Stimulated activated CD8-positive, alpha-beta memory T cell treated with anti-CD3 and anti-CD28 coated beads, Interleukin-2, amount 100 ng/mL, for 1 hour (primary cell): ENCODE measurements at places on chromosomes 2 and 18.
A peak's percentile ranks its signal among the peaks of the same experiment; 100 is the strongest.

DNA sequence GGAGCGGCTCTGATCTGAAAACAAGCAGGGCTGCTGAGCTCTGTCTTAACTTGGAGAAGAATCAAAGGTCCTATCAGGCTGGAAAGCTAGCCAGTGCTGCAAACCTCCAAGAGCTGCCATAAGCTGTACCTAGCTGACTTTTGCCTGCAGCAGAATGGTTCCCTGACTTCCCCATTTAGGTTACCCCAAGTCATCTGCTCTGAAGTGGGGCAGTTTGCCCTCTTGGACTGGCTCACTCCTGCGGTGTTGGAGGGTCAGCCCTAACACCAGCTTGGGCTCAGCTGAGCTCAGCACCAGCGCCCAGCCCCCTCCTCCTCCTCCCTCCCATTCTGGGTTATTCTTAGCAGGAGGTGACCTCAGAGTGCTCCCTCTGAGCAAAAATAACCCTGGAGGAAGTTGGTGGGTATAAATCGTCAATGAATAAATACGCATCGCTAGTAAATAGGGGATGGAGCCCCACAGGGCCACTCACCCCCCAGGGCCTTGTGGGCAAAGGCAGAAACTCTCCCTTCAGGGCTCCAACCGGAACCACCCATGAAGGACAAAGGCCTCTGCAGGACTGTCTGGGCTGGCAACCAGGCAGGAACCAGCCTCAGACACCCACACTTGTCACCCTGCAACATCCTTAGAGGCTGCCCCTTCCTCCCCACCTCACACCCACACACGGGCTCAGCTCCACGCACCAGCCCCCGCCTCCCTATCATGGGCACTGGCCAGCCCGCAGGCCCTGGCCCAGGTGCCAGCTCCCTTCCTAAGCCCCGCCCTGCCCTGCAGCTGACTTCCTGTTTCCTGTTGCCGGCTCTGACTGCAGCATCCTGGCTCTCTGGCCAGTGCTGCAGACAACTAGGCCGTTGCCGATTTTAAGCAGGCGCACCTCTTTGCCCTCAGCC, 46.9 kb downstream of the DNMT3A start:
- peak; percentile 51 for DNase-seq

DNA sequence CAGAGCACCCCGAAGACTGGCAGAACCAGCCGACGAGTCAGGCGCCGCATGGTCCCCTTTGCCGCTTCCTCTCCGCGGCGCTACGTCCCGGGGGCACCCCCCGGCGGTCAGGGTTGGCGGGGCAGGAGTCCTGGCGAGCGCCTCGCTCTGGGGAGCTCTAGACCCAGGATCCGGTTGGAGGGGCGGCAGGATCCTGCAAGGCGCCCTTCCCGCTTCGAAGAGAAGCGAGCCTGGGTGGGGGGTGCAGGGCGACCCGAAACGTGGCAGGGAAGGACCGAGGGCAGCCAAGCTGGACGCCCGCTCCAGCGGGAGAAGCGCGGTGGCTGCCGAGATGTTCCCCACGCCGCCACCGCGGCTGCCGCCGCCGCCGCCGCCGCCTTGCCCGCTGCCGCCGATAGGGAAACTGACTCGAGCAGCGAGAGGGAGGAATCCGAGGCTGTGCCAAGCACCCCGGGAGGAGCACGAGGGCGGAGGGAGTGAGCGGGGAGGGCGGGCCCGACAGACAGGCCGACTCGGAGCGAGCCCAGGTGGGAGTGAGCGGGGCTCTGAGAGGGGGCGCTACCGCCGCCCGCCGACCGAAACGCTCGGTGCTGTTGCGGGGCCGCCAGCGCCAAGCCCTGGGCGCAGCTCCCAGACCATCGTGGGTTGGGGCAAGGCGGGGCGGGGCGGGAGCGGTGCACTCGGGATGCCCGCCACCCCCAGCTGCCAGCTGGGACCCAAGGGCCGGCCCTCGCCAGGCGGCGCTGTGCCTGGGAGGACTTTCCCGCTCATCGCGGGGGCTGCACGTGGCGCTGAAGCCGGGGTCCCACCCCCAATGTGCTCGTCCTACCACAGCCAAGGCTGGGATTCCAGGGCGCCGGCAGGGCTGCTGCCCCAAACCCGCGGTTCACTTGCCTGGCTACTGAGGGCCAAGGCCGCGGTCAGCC, at the start of gene GALNT14:
GALNT14 (minus strand) TSS at position 404 of the 926 bp plus-strand sequence; CDS start at position 50, 354 bp downstream.
- no peak for DNase-seq

GRCh38 chr18:22169889-22170420, 566 bp downstream of the GATA6 start:
- DNase-seq, result no peak

DNA sequence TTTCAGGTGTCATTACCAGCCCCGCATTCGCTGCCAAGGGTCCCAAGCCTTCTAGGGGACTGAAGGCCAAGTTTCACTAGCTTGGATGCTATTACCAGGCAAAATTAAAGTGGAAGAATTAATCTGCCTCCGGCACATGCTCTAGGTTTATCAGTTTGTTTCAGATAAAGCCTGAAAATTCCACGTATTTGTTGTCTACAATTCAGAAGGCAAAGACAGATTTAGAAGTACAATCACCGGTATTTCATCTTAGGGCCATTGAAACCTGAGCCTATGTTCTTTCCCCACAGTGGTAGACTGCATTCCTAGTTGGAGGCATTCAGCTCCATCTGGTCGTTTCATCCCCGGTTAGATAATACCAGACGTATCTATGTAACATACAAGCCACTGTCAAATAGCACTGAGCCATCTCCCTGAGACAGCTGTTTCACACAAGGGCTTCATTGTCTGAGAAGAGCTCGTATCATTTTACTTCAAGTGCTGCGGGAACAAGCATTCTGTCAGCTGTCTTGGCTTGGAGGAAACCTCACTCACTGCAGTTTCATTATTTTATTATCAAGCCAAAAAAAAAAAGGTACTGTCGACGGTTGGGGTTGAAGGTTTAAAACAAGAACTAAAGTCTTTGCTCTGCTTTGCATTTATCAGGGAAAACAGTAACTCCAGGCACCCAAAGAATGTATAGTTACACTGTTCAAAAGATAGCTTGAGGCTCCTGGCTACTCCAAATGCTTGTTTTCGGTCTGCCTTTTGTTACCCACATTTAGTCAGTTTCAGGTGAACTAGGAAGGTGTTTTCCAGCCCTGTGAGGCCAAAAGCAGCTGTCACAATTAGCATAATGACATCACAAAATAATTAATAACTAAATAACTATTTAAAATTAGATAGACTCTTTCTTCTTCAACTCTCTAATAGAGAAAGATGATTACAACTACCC, 76.7 kb downstream of the TGIF1 start:
- DNase-seq, result no peak

- no peak for DNase-seq
These were observed 592.1 kb downstream of the XIRP2 start for GRCh38 chr2:167480232-167480985.

- no peak for DNase-seq
These were observed 95.6 kb upstream of the PDE1A start for GRCh38 chr2:182522405-182522896.

- DNase-seq, result no peak
These were observed 181.6 kb upstream of the HS6ST1 start for GRCh38 chr2:128500138-128500800.

- no peak for DNase-seq
These were observed 329.7 kb upstream of the KLHL29 start for GRCh38 chr2:23055251-23055650.

DNA sequence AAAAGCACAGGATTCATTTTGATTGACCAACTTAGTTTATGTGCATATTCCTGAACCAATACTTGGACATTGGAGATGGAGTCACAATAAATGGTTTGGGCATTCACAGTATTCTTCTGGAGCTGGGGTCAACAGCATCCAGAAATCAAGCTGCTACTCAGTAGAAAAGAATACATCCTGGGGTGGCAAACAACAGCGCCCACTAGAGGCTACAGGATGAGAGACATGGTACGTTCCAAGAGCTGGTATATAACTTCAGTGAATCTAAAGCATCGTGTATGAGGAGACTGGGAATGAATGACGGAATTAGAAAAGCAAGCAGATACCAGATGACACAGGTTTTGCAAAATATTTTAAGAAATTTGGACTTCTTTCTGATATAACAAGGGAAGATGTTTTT, 142.9 kb upstream of the FIGN start:
- no peak for DNase-seq

- DNase-seq, result no peak
These were observed 76.9 kb upstream of the NABP1 start for GRCh38 chr2:191601060-191601459.

GRCh38 chr2:46183426-46183825, 113.8 kb upstream of the EPAS1 start:
- no peak for DNase-seq

- no peak for DNase-seq
These were observed 154.0 kb downstream of the CLIP4 start for GRCh38 chr2:29269095-29269764.

- no peak for DNase-seq
These were observed 23.0 kb upstream of the ACKR3 start for GRCh38 chr2:236546561-236547002.

- no peak for DNase-seq
These were observed 114.1 kb downstream of the ZNF516 start for GRCh38 chr18:76380791-76381405.

GRCh38 chr2:40178171-40178778, 273.6 kb downstream of the SLC8A1 start:
- DNase-seq, result no peak

DNA sequence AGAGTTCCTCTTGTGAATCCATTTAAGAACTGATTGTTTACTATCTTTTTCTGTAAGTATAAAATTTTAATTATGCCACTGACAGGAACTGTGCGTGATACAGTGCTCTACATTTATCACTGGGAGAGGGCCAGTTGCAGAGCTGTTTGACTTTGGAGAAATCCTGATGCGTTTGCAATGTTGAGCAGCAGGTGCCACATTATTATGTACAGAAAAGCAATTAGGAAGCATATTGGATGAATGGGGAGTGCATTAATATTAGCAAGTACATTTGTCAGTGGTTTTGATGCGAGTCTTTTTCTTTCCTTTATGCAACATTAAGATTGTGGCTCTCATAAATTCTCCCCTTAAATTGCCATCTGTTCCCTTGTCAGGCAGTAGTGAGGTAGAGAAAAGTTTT, 302.3 kb upstream of the FANCL start:
- no peak for DNase-seq

- no peak for DNase-seq
These were observed 113.0 kb downstream of the QPCT start for GRCh38 chr2:37457401-37457901.

DNA sequence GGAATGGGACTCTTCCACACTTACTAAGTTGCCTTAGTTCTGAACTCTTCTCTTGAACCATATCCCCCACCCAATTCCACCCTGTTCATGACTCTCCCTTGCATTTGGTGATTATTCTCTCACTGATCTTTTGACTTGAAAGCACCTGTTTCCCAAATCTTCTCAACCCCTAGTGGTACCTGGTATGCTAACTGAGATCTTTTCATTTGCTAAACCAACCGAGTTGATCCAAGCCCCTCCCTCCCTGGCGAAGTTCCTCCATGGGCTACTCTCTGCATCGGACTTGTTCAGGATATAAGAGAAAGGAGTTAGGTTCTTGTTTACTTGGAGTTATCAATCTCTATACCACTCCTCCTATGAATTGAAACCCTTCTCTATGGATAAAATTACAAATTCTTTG, 593.5 kb downstream of the BCL11A start:
- no peak for DNase-seq

GRCh38 chr2:168939918-168940317, 38.8 kb downstream of the G6PC2 start:
- no peak for DNase-seq

DNA sequence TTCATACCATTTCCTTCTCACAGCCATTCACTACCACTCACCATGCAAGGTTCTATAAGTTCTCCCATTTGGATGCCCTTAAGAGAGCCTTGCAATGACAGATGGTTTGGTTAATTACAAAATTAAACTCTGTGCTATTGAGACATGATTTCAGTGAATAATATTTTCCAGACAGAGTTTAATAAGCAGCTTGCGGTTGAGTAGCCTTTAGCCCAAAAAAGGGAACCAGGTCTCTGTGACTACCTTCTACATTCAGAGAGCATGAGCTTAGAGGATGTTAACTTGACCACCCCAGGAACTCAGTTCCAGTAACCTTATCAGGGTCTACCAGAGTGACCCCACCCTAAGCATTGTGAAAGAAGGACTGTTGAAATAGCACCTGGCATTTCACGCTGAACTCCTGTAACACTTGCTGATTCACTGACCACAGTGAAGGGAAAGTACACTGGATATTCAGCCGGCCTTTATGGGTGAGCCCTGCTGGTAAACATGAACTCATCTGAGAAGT, 1173.1 kb upstream of the ZEB2 start:
- no peak for DNase-seq

DNA sequence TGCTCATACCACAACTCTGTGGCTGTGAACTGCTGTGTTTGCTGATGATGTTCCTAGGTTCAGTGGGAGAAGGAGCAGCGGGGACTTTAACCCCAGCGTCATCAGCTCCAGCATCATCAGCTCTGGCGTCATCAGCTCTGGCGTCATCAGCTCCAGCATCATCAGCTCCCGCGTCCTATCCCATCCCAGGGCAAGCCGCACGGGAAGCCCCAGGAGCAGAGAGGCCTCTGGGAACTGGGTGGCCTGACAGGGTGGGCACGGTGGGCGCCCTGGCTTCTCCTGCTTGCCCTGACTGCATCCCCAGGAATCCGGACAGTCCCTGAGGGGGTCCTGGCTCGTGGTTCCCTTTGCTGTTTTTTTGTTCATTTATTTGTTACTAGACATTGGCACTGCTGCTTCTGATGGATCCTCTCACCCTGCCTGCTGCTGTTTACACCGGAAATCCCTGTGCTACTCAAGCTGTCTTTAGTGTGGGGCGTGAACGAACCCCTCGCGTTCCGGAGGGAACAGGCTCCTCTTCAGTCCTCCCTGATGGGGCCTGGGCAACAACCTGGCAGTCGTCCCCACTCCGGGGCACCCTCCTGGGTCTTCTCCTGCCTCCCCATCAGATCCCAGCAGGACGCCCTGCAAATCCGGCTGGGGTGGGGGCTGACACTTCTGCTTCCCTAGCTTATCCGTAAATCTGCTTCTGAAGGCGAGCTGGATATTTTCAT, 67.1 kb upstream of the PXDN start:
- no peak for DNase-seq

DNA sequence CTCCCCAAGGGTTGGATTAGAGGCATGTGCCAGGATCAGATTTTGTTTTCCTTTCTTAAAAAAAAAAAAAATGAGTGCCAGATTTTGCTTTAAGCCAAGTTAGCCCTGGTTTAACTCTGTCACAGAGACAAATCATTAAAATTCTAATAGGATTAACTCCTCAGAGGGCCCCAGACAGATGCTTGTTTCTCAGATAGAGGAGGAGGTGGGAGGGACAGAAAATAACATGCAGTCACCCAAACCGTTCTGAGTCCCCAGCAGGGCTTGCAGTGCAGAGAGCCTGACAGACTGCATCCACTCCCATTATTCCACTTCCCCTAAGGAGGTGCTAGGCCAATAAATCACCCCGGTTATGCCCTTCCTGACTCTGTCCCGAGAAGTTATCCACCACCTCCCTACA, 6.3 kb upstream of the PROKR1 start:
- DNase-seq, result no peak

DNA sequence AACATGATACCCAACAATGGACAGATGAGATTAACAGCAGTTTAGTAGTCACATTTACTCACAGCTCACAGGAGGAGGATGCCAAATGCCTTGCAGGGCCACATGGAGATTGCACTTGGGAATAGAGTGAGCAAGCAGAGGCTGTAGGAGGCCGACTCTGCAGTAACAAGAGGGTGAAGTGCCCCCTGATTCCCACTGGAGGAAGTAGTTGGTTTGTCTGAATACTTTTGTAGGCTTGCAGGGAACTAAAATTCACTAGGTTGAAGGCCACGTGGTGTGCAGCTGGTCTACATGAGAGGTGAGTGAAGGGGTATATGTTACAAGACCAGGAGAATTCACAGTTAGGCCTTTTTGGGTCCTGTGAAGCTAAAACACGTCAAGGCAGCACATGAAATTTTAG, 419.3 kb upstream of the TNP1 start:
- DNase-seq, result no peak
